NCI-H1092 treated with DMSO at 0.1 percent for 48 hours (cell line): ENCODE measurements at places on chromosomes 12 and 14.
A peak's percentile ranks its signal among the peaks of the same experiment; 100 is the strongest.

GRCh38 chr12:9347328-9348127, 139.3 kb upstream of the PZP start:
- no peak for DNase-seq

DNA sequence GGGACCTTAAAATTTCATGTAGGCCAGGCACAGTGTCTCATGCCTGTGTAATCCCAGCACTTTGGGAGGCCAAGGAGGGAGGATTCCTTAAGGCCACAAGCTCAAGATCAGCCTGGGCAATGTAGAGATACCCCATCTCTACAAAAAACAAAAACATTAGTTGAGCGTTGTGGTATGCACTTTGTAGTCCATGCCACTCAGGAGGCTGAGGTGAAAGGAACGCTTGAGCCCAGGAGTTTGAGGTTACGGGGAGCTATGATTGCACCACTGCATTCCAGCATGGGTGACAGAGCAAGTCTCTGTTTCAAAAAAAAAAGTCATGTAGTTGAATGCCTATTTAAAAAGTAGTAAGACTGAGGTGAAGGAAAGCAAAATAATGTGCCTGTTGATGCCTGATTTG, 83.5 kb downstream of the TTC6 start:
- no peak for DNase-seq

DNA sequence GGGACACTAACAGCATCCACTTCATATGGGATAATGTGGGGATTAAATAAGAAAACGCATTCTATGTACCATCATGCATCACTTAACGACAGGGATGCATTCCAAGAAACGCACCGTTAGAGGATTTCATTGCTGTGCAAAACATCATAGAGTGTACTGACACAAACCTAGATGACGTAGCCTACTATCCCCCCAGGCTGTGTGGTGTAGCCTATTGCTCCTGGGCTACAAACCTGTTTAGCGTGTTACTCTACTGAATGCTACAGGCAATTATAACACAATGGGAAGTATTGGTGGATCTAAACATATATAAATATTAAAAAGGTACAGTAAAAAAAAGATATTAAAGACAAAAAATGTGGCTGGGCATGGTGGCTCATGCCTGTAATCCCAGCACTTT, 230.6 kb downstream of the KSR2 start:
- DNase-seq, result no peak

DNA sequence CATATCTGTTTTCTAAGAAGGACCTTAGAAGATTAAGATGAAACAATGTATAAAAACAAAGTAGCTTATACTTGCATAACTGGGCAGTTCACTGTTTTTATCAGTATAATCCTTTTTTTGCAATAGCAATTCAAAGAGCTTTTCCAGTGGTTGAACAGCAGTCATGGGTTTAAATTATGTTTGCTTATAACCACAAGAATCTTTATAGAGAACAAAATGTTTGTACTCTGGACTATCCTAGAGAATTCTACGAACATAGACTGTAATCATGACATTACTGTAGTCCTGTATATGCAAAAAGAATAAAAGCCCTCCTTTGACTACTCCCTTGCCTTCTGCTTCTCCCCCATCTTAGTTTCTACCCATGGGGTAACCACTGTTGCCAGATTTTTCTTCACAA, 5.7 kb downstream of the FAM177A1 start:
- DNase-seq, result no peak

GRCh38 chr12:78157199-78157598, 326.5 kb downstream of the NAV3 start:
- DNase-seq, result no peak

DNA sequence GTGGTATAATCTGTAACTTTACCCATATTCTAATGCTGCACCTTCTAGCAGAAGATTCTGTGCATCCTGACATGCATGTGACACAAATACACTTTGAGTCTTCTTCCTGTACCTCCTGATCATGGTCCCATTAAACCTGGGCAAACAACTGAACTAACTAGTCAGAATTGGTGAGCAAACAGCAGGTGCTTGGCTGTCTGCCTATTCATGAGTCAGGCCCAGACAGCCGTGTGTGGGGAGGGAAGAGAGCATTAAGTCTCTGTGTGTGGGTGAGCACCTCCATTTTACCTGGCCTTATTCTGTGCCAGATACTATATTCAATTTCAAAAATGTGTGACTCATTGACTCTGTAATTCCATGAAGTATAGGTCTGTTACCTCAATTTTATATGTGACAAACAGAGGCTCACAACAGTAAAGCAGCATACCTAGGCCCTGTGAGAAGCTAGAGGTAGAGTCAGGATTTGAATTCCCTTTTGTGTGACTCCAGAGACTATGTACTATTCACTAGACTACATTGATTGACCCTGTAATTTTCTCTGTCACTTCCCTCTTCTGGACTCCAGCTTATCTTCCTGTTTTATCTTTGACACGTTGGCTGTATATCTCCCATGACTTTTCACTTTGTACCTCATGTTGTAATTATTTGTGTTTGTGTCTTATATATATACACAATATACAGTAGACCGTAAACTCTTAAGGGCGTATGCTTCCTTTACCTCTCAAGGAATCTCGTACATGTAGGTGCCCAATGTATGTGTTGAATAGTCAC, 32.2 kb downstream of the SUSD6 start:
- DNase-seq, result peak; percentile 98

- DNase-seq, result no peak
Measured at GRCh38 chr14:104585966-104586697, 6.6 kb downstream of the C14orf180 start.

DNA sequence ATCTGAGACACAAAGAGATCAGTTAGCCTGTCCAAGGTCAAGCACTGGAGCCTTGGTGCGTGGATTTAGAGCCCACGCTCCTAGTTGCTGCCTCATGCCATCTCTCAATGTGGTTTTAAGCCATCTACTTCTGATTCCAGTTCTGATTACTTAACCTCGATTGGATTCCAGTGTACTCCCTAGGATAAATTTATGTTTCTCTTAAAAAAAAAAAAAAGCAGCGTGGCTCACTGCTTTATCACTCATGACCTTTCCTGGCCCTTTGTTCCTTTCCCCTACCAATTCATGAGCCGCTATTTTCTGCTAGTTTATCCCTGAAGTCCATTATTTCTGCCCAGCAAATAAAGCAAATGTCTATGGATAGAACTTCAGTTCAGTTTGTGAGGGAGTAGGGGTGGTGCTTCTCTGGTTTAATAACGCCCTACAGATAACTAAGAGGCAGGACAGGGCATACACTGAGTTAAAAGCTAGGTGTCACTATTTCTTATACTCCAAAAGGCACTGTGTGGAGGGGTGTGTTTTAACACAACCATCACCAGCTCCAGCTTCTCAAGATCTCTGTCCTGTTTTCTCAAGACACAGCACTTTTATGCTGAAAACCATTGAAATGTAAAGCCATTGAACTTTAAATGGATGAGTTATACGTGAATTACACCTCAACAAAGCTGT, 9.8 kb upstream of the PARP11 start:
- DNase-seq, result no peak

DNA sequence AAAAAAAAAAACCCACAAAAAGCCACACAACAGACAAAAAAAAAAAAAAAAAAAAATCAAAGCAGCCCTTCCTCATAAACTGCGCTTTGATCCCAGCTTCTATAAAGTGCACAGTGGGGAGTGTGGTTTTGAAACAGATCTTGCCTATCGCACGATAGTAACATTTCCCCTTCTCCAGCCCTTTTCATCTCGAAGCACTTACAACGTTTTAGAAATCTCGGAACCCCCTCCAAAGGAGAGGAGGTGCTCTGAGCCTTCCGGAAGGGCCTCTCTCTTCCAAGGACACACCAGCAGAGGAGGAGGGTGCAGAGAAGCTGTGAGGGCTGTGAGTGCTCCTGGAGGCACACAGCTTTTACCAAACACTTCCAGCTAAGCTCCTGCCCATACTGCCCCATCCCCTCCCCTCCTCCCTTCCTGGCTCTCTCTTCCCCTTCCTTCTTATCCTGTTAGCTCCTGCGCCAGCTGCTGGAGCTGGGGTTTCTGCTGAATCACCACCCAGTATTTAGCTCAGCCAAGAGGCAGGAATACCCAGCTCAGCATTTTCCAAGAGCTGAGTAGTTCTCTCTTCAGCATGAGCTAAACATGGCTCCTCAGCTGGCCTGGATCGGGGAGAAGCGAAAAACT, 28.4 kb downstream of the SLC7A8 start:
- no peak for DNase-seq

- no peak for DNase-seq
Measured at GRCh38 chr12:325906-326305, 63.2 kb downstream of the KDM5A start.

GRCh38 chr12:56931474-56931978, 2.7 kb downstream of the SDR9C7 start:
- no peak for DNase-seq

GRCh38 chr12:80059875-80060274, 39.5 kb upstream of the OTOGL start:
- no peak for DNase-seq

GRCh38 chr12:88310666-88311065, 168.6 kb downstream of the TMTC3 start:
- no peak for DNase-seq

DNA sequence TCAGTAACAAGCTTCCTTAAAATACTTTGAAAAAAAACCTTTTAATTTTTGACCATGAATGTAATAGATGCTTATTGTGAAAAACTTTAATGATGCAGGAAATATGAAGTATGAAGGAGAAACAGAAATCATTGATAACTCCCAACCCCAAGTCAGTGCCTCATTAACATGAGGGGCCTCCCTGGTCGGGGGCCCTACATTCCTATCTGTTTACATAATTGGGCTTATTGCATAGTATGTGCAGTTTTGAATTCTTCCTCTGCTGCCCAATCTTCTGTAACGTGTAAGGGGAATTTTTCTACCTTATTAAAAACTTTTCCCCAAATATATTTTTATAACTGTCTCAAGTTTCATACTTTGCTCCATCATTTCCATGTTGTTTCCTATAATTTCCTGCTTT, 63.0 kb downstream of the SLC25A47 start:
- no peak for DNase-seq

- DNase-seq, result peak; percentile 94
Measured at GRCh38 chr14:36513012-36513420, 7.0 kb downstream of the NKX2-1 start.

GRCh38 chr12:93950311-93950710, 198.1 kb upstream of the PLXNC1 start:
- no peak for DNase-seq

DNA sequence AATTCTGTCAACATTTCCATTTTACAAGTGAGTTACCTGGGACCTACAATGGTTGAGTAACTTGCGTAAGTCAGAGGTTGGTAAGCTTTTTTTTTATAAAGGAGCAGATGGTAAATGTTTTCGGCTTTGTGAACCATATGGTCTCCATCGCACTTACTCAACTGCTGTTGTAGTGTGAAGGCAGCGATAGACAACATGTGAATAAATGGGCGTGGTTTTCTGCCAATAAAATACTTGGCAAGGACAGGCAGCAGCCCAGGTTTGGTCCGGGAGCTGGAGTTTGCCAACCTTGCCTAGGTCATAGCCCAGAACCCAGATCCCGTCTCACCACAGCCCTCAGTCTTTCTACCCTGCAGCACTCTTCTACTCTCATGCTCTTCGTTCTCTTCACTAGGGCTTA, 6.3 kb downstream of the DDX55 start:
- no peak for DNase-seq

- DNase-seq, result peak; percentile 90
Measured at GRCh38 chr12:12704593-12705230, 8.7 kb upstream of the GPR19 start.

DNA sequence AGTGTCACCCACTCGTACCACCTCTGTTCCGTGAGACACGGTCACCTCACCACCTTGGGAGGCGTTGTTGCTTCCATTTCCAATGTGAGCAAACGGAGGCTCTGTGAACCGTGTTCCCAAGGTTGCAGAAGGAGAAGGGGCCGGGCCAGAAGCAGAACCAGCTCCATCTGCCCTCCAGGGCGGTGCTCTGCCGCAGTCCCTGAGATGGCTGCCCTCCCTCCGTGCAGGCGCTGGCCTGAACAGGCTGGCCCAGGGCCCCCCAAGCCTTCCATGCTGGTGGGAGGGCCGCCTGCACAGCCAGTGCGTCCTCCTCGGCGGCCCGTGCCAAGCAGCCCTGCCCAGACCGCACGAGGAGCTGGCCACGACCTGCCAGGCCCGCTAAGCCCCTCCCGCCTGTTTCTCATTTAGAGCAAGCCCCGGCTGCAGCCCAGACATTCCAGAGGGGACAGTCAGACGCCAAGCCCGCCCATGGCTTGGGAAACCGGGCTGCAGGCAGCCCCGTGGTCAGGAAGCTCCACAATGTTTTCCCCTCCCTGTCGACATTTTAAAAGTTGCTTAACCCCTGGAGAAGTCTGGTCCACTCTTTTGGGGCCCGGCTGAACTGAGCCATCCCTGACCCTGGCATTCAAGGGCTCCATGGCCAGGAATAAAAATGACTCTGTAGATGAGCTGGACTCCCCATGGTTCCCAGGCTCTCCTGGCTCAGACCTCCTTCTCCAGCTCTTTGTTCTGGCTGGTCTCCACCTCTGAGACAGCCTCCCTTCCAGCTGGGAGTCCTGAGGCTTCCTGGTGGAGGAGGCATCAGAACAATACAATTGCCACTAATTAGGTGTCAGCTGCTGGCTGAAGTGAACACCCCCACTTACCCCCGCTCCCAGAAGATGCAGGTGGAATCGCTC, 236.0 kb downstream of the BCL11B start:
- no peak for DNase-seq

GRCh38 chr12:57008178-57008577, 1.8 kb upstream of the ZBTB39 start:
- peak; percentile 33 for DNase-seq

GRCh38 chr14:93733231-93733630, 55.1 kb downstream of the PRIMA1 start:
- no peak for DNase-seq

GRCh38 chr12:75603475-75603874, 92.1 kb upstream of the KRR1 start:
- no peak for DNase-seq

DNA sequence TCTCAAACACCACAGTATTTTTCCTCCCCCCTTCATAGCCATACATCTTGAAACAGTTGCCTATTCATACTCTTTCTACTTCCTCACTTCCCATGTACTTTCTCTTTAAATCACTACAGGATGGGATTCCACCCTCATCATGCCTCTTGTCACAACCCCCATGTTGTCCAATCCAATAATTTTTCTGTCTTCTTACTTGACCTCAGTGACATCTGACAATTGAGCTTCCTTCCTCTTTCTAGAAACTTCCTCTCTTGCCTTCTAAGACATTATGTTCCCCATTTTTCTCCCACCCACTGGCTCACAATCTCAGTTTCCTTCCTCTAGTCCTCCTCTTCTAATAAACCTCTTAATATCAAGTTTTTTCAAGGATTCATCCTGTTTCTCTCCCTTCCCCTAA, 5.3 kb downstream of the C2CD5 start:
- no peak for DNase-seq

GRCh38 chr12:49624921-49625577, 1.7 kb downstream of the PRPF40B start:
- no peak for DNase-seq

DNA sequence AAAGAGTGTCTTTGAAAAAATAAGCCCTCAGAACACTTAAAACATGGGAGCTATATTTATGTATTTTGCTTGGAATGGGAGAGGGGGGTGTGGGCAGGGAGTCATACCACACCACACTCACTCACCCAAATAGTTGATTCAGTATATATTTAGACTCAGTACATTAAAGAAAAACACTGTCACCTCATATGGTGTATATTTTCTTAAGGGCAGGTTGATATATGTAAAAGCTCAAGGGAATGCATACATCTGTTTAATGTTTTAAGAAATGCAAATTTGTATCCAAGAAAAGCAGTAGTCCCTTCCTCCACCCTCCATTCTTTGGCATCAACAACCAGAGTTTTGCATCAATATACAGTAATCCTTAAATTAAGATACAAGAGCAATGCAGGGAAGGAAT, 1.4 kb downstream of the NFYB start:
- DNase-seq, result no peak

GRCh38 chr14:64983439-64984310, 3.0 kb upstream of the FNTB start:
- DNase-seq, result peak; percentile 28
